ENCODE measurements at places on chromosomes 13 and 19. TPM values are rescaled to one million over a fixed set of nuclear protein-coding genes. Genes with fewer than 3 reads are reported as not detected.

Gene APLP1
- 0.27 TPM for total RNA-seq

Gene KLK14
- total RNA-seq: not detected

Gene ZNF527
- 2.0 TPM for total RNA-seq

Gene IL17D
- total RNA-seq: 3.8 TPM

Gene RXFP2
- 0.42 TPM for total RNA-seq

Gene TRIM13
- total RNA-seq: 20.0 TPM

Gene MISP3
- 5.9 TPM for total RNA-seq

Gene POU2F2
- total RNA-seq: 1.7 TPM

Gene MATK
- not detected for total RNA-seq

Gene MBD3L3
- total RNA-seq: not detected

Gene CPB2
- total RNA-seq: 1.4 TPM

Gene ERF
- 26.7 TPM for total RNA-seq

Gene GRIN2D
- 0.27 TPM for total RNA-seq

Gene MCEMP1
- total RNA-seq: 1.2 TPM

Gene PAK4
- total RNA-seq: 9.6 TPM

Gene PPP6R1
- total RNA-seq: 43.7 TPM

Gene ICAM5
- total RNA-seq: not detected

Gene SIGLEC5
- not detected for total RNA-seq

Gene XPO4
- total RNA-seq: 10.0 TPM

Gene IGFL1
- not detected for total RNA-seq

Gene RPS28
- 248 TPM for total RNA-seq

Gene IRF2BP1
- total RNA-seq: 20.0 TPM

Gene APOC4
- not detected for total RNA-seq

Gene FREM2
- total RNA-seq: 6.4 TPM

Gene ECSIT
- 199 TPM for total RNA-seq

Gene ATP8A2
- not detected for total RNA-seq

Gene PRDX2
- total RNA-seq: 389 TPM

Gene CNMD
- not detected for total RNA-seq

Gene UGGT2
- 4.0 TPM for total RNA-seq

Gene ZFR2
- not detected for total RNA-seq

Gene VSTM2B
- total RNA-seq: not detected

Gene DPF1
- not detected for total RNA-seq

Gene NKPD1
- total RNA-seq: not detected

Gene KCTD12
- 35.9 TPM for total RNA-seq

Gene ZNF160
- total RNA-seq: 11.1 TPM

Gene HIPK4
- total RNA-seq: not detected

Gene F10
- 4.8 TPM for total RNA-seq

Gene SNAPC2
- 10.9 TPM for total RNA-seq

Gene GNG14
- not detected for total RNA-seq

Gene CLEC11A
- total RNA-seq: 2.4 TPM

Gene PTOV1
- total RNA-seq: 86.6 TPM

Gene HPN
- 17.6 TPM for total RNA-seq

Gene TBXA2R
- not detected for total RNA-seq

Gene AP1M2
- total RNA-seq: not detected

Gene ACP5
- 1.3 TPM for total RNA-seq

Gene ANO8
- total RNA-seq: 7.7 TPM

Data from gastrocnemius medialis (tissue), 4 donors.